ENCODE measurements at places on chromosomes 6 and 20.

GRCh38 chr20:16064989-16065707, 508.1 kb downstream of the KIF16B start:
- DNase-seq: no peak

GRCh38 chr6:4977468-4977867, 26.4 kb downstream of the RPP40 start:
- DNase-seq: no peak

- DNase-seq: no peak
Measured at GRCh38 chr6:3422435-3423070, 34.3 kb downstream of the SLC22A23 start.

- no peak for DNase-seq
Measured at GRCh38 chr20:57024849-57025248, 241.6 kb downstream of the BMP7 start.

GRCh38 chr6:4676016-4676415, 100.2 kb upstream of the CDYL start:
- DNase-seq: no peak

GRCh38 chr6:19772891-19773290, 64.3 kb upstream of the ID4 start:
- no peak for DNase-seq

DNA sequence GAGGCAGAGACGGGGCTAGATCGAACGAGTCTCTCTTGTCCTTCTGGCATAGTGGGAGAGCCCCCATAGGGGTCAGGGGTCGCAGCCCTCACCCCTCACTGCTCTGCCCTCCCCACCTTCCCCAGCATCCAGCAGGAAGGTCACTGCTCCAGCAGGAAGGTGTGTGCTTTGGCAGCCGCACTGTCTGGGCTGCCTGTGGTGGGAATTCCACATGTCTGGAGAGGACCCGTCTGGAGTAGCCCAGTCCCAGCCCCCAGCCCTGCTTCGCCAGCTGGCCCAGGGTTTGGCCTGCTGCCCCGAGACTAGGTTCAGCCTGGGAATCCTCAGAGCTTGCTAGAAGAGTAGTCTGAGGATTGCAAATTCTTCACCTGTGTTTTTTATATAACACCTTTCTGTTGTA, 2.5 kb upstream of the R3HDML start:
- no peak for DNase-seq

- DNase-seq: no peak
Measured at GRCh38 chr6:34381081-34381480, 11.4 kb downstream of the NUDT3 start.

- DNase-seq: no peak
Measured at GRCh38 chr6:41580690-41581089, 34.5 kb downstream of the FOXP4 start.

GRCh38 chr20:37385176-37385575, 39.2 kb downstream of the SRC start:
- DNase-seq: no peak

DNA sequence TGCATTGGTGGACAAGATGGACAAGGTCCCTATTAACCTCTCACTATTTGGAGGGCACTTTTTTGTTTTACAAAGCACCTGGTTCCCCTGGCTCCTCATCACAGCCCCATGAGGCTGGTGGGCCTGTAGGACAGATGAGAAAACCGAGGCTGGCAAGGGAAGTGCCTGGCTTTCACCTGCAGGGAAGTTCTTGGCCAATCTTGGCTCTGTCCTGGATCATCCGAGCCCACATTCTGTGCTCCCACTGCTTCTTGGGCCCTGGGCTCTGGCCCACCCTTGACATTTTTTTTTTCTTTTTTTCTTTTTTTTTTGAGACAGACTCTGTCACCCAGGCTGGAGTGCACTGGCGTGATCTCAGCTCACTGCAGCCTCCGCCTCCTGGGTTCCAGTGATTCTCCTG, 14.7 kb downstream of the SLC13A3 start:
- DNase-seq: no peak

GRCh38 chr20:59452856-59453255, 151.5 kb upstream of the PHACTR3 start:
- no peak for DNase-seq

Data from naive thymus-derived CD4-positive, alpha-beta T cell (primary cell).